ENCODE measurements at places on chromosomes 3 and 15.

DNA sequence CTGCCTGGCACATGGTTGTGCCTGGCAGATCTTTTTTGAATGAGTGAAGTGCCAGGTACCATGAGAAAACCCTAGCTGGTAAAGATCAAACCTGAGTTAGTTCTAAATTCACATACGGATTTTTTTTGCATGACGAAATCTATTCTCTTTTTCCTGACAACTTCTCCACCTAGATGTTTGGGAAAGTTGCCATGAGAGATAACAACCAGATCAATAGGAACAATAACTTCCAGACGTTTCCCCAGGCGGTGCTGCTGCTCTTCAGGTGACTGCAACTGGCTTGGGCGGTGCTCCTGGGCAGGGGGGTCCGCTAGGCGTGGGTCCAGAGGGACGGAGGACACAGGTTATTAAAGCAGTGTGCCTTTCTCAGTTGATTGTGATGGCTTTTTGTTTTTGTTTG, 71.8 kb downstream of the CHDH start:
- no peak for DNase-seq

DNA sequence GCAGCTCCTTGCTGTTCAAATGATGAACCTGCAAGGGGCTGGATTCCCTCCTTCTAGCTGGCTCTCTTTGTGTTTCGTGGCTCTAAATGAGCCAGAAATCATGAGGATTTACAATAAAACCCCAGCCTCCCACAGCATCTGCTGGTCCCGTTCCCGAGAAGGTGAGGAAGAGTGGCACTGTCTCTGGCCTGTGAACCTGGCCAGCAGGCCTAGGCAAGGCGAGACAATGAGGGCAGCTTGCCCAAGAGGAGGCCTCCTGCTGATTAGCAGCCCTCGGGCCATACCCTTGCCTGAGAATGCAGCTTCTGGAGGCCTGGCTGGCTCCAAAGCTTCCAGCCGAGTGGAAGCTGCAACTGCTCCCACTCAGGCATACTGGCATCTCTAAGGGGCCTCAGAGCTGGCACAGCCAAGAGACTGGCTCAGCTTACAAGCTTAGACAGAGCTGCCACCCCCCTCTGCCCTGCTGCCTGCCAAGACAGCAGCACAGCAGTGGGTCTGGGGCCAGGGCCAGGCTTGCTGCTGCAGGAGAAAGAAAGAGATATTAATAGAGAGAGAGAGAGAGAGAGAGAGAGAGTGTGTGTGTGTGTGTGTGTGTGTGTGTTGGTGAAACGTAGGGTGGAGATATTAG, 76.5 kb downstream of the HMG20A start:
- no peak for DNase-seq

GRCh38 chr3:185402561-185402960, 39.6 kb downstream of the MAP3K13 start:
- DNase-seq = no peak

DNA sequence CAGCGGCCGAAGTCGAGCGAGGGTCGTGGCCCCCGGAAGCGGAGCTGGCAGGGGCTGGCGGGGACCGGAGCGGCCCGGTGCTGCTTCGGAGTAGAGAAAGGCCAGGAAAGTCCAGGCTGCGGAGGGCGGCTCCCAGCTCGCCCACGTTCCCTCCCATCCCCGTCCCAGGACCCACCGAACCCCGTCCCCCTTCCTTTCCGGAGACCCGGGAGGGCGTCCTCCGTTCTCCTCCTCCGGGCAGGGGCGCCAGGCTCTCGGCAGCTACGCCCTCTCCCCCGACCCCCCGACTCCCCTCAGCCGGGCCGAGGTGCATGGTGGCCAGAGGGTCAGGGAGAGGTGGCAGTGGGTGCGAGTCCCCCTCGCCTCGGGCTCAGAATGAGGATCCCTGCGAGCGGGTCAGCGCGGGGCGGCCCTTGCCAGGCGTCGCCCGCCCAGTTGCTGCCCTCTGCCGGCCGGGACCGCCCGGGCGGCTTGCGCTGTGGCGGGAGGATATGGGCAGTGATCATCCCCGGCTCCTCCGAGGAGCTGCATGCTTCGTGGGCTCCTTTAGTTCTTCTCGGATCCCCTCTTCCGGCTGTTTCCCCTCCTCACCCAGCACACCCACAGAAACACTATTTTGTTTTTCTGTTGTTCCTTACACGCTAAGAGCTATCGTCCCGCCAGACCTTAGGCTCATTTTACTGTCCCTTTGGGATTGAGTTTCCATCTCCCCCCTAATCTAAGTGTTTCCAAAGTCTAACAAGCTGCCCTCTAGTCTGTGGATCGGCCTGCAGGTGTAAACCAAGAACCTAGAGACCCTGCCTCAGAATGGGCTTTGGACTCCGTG, 744 bp upstream of the ALDH1A2 start:
- DNase-seq = peak; percentile 27

DNA sequence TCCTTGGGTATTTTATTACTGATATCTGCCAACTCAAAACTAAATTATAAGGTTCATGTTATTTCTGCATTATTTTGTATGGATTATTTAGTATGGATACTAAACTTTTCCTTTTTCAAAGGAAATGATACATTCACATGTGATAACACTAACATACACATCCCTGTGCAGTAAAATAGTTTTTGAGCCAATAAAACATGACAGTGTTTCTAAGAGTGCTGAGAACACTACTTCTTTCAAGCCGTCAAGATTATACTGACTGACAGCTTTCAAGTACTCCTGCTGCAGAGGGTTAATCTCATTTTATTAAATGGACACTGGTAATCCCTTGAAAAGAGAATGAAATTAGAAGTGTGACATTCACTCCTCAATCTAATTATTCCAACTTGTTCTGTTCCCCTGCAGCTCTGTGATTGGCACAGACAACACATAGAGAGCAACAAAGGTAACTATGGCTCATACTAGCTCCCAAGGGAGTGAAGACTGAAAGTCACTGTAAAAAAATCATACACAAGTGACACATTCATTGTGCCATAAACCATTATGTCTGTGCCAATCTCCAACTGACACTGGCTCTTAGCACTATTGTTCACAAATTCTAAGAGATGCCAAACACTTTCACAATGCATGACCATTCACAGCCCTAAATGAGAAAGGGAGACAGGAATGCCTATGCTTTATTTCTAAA, 468.6 kb downstream of the SHQ1 start:
- no peak for DNase-seq

GRCh38 chr3:27428446-27428845, 55.7 kb downstream of the SLC4A7 start:
- DNase-seq = no peak

- DNase-seq = peak; percentile 54
Measured at GRCh38 chr3:159185443-159186050, 383.7 kb downstream of the MFSD1 start.

DNA sequence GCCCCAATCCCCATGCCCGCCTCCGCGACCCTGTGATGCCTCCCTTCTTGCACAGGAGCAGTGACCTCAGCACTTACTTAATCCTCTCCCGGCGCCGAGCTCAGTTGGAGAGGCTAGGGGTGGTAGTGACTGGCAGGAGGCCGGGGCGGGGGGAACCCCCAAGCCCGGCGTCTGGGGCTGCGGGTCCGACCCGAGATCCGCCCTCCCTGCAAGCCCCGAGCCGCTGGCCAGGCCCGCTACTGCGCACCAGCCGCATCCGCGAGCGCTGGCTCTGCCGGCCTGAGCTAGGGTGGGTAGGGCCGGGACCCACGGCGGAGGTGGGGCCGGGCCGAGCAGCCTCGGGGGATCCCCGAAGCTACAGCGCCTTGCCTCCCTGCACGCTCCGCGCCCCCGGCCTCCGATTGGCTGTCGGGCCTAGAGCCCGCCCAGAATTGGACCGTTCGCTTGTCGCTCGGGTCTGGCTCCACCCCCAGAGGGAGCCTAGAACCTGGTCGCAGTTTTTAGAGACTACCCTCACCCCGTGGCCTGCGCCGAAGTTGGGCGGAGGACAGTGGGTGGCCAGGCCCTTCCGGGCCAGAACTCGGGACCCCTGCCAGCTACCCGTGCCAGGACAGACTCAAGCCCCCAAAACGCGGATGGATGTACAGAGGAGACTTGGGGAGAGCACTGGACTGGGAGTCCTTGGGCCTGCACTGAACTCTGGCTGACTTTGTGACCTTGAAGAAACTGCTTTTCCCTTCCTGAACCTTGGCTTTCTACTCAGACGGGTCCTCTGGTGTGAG, at the start of gene C3orf18:
C3orf18 (minus strand) TSS at position 362 of the 782 bp plus-strand sequence. CDS start 2,048 bp downstream, outside the sequence.
- peak; percentile 95 for DNase-seq

- DNase-seq = no peak
Measured at GRCh38 chr3:127373441-127374085, 85.7 kb upstream of the PRR20G start.

DNA sequence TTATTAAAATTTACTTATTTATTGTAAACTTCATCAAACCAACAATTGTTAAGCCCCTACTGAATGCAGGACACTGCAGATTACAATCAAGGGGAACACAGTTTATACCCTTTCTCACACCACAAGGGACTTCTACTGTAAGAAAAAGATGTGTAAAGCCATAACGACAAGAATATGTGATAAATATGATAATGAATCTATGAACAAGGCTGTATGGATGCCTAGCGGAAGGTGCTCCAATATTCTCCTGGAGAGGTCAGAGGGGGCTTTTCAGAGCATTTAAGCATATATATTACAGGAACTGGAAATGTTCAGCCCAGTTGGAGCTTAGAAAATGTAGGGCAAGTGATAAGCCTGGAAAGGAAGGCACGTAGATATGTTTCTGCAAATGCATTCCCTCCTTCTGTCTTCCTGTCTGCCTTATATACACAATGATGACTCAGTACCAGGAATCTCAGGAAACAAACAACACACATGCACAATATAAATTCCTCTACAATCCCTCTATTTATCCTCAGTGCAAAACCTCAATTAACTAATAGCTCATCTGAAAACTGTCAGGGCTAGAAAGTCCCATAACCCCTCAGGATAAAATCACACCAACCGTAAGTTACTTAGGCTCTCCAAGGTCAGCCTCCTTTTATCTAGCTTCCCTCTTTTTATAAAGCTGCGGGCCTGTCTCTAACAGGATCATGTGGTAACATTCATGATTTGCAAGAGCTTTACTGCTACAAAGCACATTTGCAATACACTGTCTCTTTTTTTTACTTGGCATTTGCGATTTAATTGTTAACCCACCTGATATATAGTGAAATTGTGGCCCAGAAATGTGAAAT, 393.1 kb downstream of the LPP start:
- DNase-seq = no peak

- no peak for DNase-seq
Measured at GRCh38 chr3:110680450-110680849, 391.2 kb upstream of the NECTIN3 start.

DNA sequence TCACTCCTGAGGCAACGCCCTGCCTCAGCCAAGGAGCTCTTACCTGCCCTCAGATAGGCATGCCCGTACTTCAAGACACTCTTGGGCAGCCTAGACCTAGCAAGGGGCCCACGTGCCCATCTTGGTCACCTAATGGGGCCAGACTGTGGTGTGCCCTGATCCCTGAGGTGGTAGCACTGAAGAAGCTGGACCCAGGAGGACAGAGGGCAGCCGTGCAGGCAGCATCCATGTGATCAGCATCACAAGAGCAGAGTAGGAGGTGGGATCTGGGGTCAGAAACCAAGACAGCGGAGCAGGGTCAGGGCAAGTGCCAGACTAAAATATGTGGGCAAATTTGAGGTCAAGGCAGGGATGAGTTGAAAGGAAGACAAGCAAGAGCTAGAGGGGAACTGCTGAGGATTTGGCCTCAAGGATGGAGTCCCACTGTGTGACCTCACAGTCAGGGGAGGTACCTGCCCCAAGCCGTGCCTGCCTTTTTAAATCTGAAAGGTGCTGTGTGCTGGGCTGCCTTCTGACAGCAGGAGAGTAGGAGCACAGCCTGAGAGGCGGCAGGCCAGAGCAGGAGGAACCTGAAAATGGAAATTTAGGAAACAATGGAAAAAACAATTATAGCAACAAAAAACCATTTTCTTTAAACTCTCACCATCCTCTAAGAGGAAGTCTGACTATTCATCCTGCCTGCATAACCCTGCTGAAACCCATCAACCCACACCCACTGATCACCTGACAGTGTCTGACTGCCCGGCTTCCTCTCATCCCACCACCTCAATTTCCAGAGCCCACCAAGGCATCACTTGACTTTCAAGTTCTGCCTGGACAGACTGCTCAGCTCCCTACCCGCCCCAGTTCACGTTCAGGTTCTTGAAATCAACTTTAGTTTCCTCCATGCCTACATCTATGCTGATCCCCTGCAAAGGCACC, 7.3 kb downstream of the ZBTB38 start:
- peak; percentile 52 for DNase-seq

GRCh38 chr3:23804441-23805209, 1.1 kb upstream of the UBE2E1 start:
- no peak for DNase-seq

DNA sequence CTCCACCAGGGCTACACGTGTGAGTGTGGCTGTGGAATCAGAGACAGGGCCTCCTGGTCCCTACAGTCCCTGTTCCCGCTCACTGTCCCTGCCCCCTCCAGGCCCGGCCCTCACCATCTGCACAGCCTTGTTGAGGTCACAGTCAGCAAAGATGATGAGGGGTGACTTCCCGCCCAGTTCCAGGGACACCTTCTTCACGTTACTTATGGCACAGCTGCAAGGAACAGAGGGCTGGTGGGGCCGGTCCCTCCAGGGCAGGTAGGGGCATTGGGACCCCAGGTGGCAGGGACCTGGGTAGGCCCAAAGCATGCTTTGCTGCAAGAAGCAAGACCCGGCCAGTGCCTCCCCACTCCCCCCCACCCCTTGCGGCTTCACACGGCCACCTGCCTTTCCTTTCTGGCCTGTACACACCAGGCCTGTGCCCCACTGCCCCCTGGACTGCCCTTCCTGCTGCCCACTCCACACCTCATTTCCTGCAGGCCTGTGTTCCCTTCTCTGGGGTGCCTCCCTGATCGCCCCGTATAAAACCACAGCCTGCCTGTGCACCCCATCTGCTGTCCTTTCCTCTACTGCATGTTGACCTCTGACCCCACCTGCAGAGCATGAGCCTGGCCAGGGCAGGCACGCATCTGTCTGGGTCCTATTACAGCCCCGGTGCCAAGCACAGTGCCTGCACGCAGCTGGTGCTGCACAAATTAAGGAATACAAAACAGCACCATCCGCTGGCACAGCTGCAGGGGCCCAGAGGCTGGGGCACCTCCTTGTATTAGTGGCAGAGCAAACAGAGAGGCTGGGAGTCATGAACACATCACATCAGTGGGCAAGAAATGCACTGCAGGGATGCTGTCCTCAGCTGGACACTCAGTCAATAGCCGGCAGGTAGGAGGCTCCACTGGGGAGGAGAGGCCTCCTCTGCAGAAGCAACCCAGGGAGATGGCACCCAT, 30.8 kb upstream of the SLC41A3 start:
- DNase-seq = no peak

- DNase-seq = no peak
Measured at GRCh38 chr3:45737234-45737633, 48.0 kb downstream of the SACM1L start.
